HS-27A (cell line): ENCODE measurements at places on chromosomes 3 and 15.

GRCh38 chr3:150605998-150606641, 3.0 kb downstream of the SELENOT start:
- DNase-seq = no peak

GRCh38 chr15:42146551-42147430, 9.6 kb downstream of the PLA2G4F start:
- no peak for DNase-seq

DNA sequence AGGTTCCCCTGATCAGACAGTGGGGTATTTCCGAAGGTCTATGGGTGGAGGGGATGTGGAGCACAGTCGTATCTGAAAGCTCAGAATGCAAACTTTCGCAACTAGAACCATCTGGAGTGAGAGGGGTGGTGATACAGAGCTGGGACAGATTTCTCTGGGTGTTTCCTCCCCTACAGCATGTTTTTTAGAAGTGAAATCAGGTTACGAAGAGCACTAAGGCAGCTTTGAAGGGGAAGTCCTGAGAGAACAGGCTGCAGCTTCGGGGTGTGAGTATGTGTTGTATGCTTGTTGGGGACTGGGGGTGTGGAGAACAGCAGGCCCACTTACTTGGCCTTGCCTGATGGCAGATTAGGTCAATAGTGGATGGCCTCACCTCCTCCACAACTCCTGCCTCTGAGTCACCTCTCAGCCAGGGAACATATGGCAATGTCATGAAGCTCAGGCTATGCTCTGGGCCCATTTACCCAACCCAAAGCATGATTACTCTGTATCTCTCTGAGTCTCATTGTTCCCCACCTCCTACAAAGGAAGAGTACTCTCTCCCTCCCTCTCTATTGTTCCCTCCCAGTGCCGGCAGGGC, 107.2 kb upstream of the RASGRP1 start:
- no peak for DNase-seq

GRCh38 chr15:64193971-64194370, 31.1 kb upstream of the PPIB start:
- no peak for DNase-seq

GRCh38 chr3:71208211-71209095, 375.1 kb downstream of the FOXP1 start:
- no peak for DNase-seq

GRCh38 chr3:23923786-23924185, 6.9 kb downstream of the RPL15 start:
- no peak for DNase-seq

GRCh38 chr3:30611613-30612436, 5.4 kb downstream of the TGFBR2 start:
- no peak for DNase-seq
